Lung (tissue), 17 donors: ENCODE measurements at places on chromosomes 2 and 18. TPM values are rescaled to one million over a fixed set of nuclear protein-coding genes. Genes with fewer than 3 reads are reported as not detected.

- DNase-seq: no peak
Measured at GRCh38 chr18:28666216-28666615, 489.3 kb upstream of the CDH2 start.

The GPR55 gene
- 0.58 TPM for total RNA-seq

- DNase-seq: no peak
Measured at GRCh38 chr2:45992741-45993475, 304.3 kb upstream of the EPAS1 start.

- DNase-seq: peak; percentile 88
Measured at GRCh38 chr2:174012347-174013314, 47.5 kb upstream of the SP3 start.

The BOLL gene
- not detected for total RNA-seq

DNA sequence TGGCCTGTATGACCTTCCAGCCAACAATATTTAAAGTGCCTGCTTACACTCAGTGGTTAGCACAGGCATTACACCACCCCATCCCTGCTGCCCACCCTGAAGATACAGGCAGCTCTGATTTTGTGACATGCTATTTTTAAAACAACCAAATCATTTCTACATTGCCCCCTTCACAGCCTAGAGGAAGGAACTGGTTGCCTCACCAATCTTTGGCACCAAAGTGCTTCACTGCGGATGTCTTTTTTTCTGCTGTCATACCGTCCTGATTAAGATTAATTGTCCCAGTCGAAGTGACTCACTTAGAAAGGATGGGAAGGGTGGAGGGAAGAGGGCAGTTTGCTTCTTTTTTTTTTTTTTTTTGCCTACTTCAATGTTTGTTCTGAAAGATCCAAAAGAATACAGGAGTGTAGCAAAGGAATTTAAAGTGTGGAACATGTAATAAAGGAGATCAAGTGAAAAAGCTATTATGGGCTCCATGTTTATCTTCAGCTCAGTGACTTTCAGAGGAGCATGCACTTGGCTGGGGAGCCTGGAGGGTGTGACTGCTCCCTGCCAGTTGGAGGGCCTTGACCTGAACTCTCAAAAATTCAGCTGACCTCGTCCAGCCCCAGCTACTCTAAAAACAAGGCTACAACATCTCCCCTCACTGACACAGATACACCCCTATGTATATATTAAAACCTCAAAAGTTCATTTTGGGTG, 501.1 kb upstream of the TNP1 start:
- DNase-seq: peak; percentile 29

- DNase-seq: no peak
Measured at GRCh38 chr2:191537921-191538320, 140.0 kb upstream of the NABP1 start.

DNA sequence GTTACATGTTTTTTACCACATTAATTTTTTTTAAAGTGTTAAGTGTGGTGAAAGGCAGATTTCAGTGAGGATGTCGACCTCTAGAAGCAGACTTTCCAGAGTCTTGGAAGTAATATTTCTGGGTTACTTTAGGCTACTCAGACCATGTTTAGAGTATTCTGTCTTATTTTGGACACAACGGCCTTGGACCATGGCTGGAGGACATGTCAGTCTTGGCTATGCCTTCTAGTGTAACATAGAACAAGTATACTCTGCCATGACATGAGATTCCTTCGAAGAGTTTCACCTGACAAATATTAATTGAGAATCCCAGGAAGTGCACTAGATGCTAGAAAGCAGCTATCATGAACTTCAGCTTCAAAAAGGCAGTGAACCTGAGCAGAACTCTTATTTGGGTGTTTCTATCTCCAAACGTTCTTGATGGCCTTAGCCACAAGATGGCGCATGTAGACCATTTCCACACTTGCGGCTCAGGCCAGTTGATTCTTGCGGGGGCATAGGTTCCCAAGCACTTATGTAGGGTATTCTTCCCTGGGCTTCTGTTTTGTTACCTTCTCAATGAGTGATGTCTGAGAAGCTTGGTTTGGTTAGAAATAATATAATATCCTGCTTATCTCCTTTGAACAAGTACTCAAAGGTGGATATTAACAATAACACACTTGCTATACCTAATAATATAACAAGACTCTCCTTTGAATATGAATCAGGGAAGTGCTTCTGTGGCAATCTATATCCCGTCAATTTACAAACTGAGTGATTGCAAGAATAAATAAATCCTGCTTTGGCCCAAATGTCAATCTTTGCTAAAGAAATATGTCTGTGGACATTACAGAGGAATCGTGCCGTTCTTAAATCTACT, 62.0 kb downstream of the CACNB4 start:
- peak; percentile 91 for DNase-seq

The FEV gene
- not detected for total RNA-seq

DNA sequence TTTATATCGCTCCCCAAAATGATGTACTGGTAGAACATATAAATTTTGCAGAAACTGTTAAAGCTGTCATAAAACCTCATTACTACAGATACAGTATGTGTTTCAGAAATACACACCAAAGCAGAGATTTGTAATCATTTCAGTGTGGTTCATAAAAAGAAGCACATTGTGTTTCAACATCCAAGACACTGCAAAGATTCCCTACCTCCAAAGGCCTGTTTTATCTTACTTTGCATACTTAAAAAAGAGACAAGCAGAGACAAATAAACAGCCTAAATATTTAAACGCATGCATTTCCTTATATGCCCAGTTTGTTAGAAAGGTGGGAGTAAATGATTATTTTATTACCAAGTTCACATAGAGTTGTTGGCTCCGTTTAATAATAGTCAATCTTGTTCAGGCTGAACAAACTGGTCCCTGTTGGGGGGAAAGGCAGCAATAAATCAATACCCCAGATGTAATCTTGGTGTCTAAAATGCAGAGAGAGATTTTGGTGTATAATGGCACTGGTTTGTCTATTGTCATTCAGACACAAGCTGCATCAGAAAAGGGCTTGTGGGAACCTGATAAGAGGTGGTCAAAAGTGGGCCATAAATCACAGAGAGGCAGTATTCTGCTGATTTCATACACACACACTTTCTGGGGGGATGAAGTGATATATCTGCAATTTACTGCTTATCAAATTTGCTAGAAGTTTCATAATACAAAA, 321.4 kb upstream of the ETAA1 start:
- no peak for DNase-seq

- no peak for DNase-seq
Measured at GRCh38 chr2:240603846-240604245, 17.3 kb downstream of the CAPN10 start.

GRCh38 chr2:196217116-196217515, 45.7 kb upstream of the STK17B start:
- DNase-seq: no peak
